Muscle of back (tissue), 13 donors: ENCODE measurements at places on chromosomes 1 and 21. TPM values are rescaled to one million over a fixed set of nuclear protein-coding genes. Genes with fewer than 3 reads are reported as not detected.

Gene GNAT2
- polyA plus RNA-seq: not detected

Gene TPRG1L
- 25.7 TPM for polyA plus RNA-seq

Gene RAB29
- polyA plus RNA-seq: 4.2 TPM

Gene NPHS2
- not detected for polyA plus RNA-seq

Gene OR2G6
- not detected for polyA plus RNA-seq

Gene AIRE
- polyA plus RNA-seq: 0.09 TPM

Gene SPRR2F
- 0.48 TPM for polyA plus RNA-seq

Gene KMO
- polyA plus RNA-seq: 0.31 TPM

Gene RIMS3
- 0.32 TPM for polyA plus RNA-seq

Gene PLEKHN1
- polyA plus RNA-seq: 0.10 TPM

Gene CD53
- 6.9 TPM for polyA plus RNA-seq

Gene LEFTY2
- polyA plus RNA-seq: 2.8 TPM

Gene KCNQ4
- polyA plus RNA-seq: 15.7 TPM

Gene FALEC
- polyA plus RNA-seq: not detected

Gene AMPD1
- 61.1 TPM for polyA plus RNA-seq

Gene LCE2B
- polyA plus RNA-seq: not detected
